ENCODE measurements at places on chromosomes 7 and 10.

DNA sequence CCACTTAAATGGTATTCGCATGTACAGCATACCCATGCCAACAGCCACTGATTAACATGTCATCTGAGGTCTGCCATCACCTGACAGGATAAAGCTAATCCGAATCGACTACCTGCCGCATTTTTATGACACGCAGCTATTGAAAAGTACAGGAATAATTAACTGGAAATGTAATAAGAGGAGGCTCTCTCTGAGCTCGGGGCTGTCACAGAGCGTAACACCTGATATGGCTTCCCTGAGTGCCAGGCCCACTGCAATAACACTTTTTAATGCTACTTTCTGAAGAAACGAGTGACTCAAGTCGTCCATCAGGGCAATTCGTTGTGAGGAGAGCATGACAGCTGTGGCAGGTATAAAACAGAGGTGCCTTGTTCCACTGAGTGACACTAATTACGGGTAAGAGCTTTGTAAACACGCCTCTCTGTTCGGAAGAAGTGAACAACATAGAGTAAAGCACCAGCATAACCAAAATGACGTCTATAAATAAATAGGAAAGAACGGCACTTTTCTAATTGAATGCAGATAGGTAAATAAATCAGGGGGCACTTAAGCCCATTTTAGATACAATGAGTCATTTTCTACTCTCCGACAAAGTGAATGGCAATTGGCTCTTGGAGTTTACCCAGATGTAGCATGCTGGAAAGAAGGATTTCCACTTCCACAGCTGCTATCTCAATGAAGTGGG is 56.5 kb upstream of the CREB5 start:
- no peak for DNase-seq

DNA sequence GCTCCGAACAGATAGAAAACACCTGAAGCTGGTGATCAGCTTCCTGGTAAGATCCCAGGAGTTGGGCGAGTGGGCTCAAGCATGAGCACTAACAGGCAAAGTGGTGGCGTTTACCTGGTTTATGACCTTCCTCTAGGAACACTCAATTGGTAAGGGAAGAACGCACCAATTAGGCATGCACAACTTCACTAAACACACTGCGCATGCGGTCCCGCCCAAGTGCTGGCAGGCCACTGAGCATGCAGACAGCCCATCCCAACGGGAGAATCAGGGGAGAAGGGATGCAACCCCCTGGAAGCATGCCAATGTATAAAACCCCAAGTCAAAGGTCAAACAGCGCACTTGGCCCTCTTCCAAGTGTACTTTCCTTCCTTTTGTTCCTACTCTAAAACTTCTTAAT is 70.4 kb downstream of the LYZL2 start:
- DNase-seq = no peak

GRCh38 chr10:48881937-48882336 is 57.7 kb downstream of the LRRC18 start:
- no peak for DNase-seq

- peak; percentile 27 for DNase-seq
These were observed 141.1 kb downstream of the ELFN1 start for GRCh38 chr7:1810961-1811849.

DNA sequence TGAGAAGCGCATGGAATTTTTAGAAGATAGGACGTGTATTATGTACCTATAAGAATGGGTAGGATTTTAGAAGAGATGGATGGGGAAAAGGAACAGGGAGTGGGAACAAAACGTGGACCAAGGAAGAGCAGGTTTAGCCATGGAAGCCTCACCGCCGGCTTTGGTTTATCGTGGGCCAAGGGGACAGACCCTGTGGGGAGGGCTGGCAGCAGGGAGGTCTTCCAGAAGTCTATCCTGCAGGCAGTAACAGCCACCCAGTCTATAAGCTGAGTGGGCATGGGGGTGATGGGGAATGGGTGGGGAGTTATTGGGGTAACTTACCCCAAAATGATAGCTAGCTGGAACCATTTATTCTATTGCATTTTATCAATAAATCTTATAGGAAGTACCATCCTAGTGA is 44.9 kb downstream of the IKZF1 start:
- no peak for DNase-seq

DNA sequence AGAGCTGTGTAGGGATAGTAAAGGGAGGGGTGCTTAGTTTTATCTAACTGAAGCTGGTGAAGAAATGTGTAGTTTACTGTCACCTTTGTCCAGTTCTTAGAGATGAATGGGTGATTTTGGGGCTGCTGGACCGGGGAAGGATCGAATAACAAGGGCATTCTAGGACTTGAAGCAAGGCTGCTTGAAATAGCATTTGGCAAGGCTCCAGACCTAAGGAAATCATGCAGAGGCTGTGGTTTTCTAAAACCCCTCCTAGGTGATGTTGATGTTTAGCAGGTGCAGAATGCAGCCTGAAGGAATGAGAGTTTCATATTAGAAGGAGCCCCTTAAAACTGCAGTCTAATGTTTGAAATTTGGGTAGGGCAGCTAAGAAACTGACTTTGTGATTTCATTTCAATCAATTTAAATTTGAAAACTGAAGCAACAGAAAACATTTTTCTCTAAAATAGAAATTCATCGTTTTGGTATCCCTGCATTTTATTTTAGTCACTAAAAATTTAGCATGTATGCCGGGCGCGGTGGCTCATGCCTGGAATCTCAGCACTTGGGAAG is 68.5 kb downstream of the TET1 start:
- DNase-seq = no peak

GRCh38 chr7:41786404-41786803 is 83.5 kb upstream of the INHBA start:
- DNase-seq = no peak

GRCh38 chr7:106071356-106071998 is 40.6 kb downstream of the SYPL1 start:
- DNase-seq = no peak

DNA sequence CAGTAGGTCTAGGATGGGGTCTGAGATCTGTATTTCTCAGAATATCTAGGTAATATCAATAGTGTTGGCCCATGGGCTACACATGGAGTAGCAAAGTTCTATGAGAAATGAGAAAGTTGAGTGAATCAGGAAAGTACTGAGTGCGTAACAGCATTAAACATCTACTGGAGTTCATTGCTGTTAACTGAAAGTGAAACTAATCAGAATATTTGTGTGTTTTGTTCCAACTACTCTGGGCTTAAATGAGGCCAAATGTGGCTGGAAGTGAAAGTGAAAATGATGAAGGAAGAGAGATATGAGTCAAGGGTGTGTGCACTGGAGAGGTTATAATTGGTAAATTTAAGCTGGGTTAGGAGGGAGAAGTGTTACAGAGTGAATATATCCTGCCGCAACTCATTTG is 46.5 kb downstream of the TMEM106B start:
- no peak for DNase-seq

DNA sequence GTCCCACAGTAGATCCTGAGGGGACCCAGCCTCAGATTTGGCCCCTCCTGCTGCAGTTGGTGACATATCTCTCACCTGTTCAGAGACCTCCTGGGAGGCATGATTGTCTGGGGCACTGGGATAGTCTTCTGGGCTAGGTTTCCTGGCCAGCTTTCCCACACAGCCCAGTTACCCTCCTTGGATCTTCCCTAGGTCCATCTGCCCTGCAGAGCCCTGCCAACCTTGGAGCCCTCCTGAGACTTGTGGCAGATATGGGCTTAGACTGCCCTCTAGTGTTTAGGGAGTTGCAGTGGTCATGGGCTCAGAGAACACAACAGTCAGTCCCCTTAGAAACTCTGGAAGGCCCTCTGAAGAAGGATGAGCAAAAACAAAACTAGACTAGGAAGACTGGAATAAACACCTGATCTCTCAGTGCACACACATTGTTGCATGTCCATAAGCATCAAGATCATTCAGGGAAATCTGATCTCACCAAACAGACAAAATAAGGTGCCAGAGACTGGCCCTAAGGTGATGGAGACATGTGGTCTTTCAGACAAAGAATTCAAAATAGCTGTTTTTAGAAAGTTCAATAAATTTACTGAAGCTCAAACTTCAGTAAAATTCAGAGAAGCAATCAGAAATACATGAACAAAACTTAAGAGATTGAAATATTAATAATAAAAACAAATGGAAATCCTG is 324.6 kb downstream of the ATRNL1 start:
- peak; percentile 27 for DNase-seq

DNA sequence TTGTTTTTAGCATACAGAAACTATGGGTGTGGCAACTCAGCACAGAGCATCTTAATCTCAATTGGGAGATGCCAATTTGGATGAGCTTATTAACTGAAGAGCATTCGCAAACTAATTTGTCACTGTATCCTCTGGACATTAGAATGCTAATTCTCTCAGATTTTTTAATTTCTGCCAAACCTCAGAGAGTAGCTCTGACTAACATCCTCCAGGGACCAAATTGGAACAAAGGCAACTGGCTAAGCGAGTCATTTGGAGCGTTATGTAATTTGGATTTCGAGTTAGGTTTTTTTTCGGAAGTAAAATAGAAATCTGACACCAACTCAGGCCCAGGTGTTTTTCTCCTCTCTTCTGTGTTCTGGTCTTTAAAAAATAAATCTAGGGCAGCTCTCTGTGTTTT is 201.9 kb downstream of the BMPER start:
- DNase-seq = peak; percentile 61

- no peak for DNase-seq
These were observed 750.8 kb downstream of the REEP3 start for GRCh38 chr10:64271983-64272382.

GRCh38 chr7:23968791-23969190 is 258.8 kb downstream of the STK31 start:
- DNase-seq = no peak

- DNase-seq = no peak
These were observed 25.3 kb downstream of the PRSS2 start for GRCh38 chr7:142796001-142796500.

- DNase-seq = no peak
These were observed 9.3 kb upstream of the PRSS1 start for GRCh38 chr7:142739923-142740492.

GRCh38 chr7:86600506-86601290 is 43.0 kb upstream of the GRM3 start:
- DNase-seq = no peak

DNA sequence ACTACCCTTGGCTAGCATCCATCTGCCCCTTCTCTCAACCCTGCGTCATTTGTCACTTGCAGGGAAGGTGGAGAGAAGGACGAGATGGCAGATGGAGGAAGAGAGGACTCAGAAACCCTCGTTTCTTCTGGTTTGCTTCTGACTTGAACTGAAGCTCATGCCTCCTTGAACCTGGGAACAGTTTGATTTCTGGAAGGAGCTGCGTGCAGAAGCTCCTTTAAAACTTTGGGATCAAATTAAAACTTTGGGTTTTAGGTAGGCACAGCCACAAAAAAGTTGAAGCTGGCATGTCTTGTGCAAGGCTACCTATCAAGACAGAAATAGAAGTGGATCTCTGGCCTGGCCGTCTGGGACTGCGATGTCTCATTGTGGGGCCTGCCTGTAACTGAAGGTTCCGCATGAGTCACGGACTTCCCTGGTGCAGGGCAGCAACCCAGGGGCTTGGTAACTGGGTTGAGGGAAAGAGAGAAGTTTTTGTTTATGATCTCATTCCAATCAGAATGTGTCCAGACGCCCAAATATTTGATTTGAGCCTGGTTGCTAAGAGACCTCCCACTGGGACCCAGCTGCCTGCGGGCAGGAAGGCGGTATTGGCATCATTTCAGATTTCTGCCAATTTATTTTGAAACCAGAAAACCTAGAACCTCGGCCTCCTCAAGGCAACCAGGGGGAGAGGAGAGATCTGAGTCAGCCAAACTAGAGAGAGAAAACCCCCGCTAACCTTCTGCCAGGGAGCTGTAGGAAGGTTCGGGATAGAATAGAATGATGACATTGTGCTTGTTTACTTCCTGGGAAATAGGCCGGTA is 15.8 kb upstream of the CAMK1D start:
- DNase-seq = no peak

- no peak for DNase-seq
These were observed 14.8 kb downstream of the BBS9 start for GRCh38 chr7:33143996-33144718.

GRCh38 chr10:49488056-49488717 is 50.7 kb downstream of the ERCC6 start:
- DNase-seq = no peak

DNA sequence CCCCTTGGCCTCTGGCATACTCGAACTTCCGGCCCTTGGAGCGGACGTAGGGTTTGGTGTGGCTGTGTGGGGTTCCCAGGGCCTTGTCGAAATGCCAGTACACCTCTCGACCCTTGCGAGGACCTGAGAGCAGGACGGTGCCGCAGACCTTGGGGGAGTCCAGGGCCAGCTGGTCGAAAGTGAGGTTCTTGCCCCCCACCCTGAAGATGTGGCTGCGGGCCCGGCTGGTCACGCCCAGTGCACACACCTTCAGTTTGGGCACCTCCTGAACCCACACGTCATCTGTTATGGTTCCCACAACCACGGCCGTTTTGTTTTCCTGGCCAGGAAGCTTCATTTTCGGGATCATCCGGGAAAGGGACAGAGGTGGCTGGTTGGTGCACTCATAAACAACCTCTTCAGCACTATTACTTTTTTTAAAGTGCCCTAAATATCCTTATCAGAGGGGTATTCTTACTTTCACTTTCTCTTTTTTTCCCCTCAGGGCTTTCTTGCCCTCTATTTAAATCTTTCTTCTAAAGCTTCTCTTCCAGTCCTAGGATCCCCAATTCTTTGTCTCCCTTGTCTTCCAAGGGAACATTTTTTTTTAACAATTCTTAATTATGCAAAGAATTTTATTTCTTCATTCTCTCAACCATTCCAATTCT is 44.9 kb upstream of the FAM3C start:
- DNase-seq = no peak

- no peak for DNase-seq
These were observed 98.1 kb downstream of the MICALL2 start for GRCh38 chr7:1361016-1361755.

DNA sequence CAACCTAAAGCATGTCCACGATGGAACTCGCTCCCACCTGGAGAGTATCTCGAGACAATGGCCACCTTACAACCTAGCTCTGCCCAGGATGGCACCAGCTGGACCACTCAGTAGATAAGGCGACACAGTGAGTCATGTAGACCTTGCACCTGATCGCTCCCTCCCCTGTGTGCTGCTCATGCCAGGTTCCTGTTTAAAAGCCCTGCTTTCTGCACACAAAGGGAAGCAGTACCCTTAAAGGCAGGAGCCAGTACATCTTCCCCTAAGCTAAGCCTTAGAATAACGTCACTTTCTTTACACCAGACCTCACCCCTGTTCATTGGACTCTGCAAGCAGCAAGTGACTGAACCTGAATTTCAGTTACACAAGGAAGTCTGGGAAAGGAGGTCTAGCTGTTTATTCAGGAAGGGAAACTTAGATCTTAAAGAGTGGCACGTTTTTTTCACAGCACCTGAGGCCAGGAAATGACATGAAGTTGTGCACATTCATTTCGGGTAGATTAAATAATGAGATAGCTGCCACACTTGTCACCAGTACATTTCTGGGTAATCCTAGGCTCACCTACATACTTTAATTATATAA is 117.9 kb downstream of the MTPAP start:
- no peak for DNase-seq

GRCh38 chr7:15033039-15033438 is 130.5 kb upstream of the DGKB start:
- no peak for DNase-seq

DNA sequence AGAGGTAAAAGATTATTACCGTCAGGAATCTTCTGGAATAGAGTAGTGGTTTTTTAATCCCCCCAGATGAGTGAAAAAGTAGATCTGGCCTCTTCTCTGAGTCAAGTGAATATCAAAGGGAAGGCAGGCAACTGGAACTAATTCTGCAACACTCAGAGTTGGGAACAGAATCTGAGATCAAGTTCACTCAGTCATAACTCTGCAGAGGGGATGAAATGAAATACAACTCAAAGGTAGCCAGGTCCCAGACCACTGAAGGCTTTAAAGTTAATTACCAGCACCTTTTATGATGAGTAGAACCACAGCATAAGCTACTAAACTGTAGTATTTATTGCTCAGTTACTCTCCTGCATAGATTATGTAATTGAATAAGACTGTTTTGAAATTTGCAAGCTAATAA is 455.6 kb upstream of the AKR1E2 start:
- no peak for DNase-seq
